CD4-positive, alpha-beta T cell (primary cell): ENCODE measurements at places on chromosomes 3 and 15.

GRCh38 chr15:33639051-33639450 lies 328.3 kb downstream of the RYR3 start:
- no peak for DNase-seq

DNA sequence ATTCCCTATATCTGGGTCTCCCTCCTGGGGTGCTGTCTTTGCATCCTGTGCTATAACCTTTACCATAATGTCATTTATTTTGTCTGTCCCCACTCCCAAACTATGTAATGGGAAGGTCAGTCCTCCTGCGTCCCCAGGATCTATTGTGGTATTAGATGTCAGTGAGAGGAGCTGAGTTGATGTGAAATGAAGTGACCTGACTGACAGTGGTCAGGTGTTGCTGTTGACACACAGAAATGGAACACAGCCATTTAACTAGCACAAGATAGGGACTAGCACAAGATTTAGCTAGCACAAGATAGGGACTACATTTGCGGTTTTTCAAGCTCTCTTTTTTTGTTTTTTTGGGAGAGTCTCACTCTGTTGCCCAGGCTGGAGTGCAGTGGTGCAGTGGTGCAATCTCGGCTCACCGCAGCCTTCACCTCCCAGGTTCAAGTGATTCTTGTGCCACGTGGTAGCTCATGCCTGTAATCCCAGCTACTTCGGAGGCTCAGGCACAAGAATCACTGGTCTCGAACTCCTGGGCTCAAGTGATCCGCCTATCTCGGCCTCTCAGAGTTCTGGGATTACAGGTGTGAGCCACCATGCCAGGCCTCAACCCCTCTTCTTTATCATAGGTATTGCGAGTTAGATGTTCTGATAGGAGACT lies 5.2 kb downstream of the NGRN start:
- DNase-seq: no peak

GRCh38 chr3:30440147-30440604 lies 166.2 kb upstream of the TGFBR2 start:
- DNase-seq: no peak

DNA sequence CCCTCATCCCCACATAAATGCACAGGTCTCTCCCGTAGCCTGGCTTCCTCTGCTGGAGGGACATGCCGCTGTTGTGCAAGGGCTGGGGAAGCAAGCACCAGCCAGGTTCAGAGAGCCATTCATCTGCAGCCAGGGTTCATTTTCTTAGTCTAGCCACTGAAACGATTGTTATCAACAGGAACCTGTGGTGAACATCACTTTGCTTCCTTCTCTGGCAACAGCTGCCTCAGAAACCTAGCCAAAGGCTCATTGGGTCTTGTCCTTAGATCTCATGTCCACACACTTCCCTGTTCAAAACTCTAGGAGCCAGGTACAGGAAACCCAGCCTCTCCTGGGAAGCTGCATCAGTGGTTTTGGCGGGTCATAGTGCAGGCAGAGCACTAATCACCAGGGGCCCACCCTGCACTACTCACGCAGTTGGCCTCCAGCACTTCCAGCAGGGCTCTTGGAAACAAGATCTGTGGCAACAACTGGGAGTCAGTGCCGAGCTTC lies 47.0 kb downstream of the OXNAD1 start:
- peak; percentile 86 for DNase-seq

DNA sequence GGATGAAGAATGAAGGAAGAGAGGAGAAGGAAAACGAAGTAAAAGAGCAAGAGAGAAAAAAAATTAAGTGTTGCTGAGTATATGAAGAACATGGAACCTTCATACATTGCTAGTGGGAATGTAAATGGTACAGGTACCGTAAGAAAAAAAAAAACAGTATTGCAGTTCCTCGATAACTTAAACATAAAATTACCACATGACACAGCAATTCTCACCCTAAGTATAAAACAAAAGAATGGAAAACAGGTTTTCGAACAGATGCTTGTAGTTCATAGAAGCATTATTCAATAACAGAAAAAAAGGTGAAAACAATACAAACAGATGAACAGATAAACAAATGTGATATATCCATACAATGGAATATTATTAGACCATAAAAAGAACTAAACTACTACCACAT lies 51.6 kb downstream of the SENP7 start:
- DNase-seq: no peak
